CD4-positive, alpha-beta T cell treated with Interleukin-6 at 100 ng/mL for 8 hours (primary cell): ENCODE measurements at places on chromosomes 2 and 18.

GRCh38 chr2:104919127-104919526 lies 65.2 kb downstream of the POU3F3 start:
- no peak for DNase-seq

- no peak for DNase-seq
Measured at GRCh38 chr2:120988051-120988699, 252.5 kb downstream of the GLI2 start.

GRCh38 chr2:12587729-12588522 lies 128.8 kb upstream of the TRIB2 start:
- DNase-seq, result peak; percentile 7

- DNase-seq, result no peak
Measured at GRCh38 chr18:59582395-59582794, 114.8 kb downstream of the CCBE1 start.

GRCh38 chr2:150063432-150063889 lies 424.0 kb downstream of the RND3 start:
- DNase-seq, result no peak

DNA sequence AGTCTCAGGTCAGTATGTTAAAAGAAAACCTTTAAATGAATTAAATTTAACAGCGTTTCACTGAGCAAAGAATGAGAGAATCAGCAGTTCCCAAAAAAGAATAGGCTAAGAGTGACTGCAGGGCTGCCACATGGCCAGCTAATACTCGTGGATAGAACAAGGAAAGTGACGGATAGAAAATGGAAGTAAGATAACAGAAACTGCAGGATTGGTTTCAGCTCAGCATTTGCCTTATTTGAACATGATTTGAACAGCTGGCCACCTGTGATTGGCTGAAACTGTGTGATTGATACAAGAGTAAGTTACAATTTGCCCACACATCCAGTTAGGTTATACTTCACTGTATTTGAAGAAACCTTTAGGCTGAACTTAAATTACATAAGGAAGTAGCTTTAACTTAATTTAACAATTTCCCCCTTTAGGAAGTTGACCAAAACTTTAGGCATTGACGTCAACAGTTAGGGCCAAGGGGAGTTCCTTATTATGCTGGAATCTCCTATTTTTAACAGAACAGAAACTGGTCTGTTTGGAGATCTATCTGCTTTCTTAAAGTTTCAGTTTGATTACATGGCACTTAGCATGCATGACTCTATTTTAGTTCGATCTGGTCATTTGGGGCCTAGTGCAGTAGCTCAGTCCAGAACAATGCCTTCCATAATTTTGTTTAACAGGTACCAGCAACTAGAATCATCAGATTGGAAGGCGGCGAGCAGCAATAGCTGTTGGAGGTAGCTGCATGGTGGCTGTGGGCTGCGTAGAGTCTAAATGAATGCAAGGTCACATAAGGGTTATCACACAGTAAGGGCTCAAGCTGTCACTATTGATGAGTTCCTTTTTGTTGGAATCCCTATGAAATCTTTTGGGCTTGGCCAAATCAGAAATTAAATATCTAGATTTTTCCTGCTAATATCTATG lies 143.4 kb downstream of the TRIM43 start:
- DNase-seq, result no peak

DNA sequence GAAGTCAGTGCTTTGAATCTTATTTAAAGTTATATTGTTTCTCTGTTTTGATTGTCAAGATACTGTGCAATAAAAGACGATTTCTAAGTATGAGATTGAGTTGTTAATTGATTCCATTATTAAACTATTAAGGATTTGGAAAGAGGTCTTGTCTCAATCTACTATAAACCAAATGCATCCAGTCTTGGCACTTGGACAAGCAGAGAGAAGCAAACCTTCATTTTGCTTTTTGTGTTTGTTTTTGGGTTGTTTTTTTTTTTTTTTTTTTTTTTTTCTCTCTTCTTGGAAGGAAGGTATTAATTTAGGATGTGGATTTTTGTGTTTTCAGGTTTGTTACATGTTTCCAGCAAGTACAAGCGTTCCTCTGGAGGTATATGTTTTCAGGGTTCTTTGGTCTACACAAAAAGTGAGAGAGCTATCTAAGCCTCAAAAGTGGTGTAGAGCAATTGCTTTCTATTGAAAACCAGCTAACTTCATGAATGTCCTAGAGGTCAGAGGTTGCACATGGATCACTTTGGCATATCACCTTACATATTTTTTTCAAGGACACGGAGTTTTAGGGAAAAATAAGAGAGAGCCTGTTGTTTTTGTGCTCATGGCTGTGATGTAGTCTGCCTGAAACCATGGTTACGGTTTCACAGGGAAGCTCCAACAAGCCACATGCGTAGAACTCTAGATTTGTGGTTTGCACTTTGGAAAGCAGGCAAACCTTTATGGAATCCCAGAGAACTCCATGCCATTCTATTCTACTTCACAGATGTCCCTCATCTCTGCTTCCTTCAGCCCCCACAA lies 1.8 kb downstream of the PRKCE start:
- no peak for DNase-seq

DNA sequence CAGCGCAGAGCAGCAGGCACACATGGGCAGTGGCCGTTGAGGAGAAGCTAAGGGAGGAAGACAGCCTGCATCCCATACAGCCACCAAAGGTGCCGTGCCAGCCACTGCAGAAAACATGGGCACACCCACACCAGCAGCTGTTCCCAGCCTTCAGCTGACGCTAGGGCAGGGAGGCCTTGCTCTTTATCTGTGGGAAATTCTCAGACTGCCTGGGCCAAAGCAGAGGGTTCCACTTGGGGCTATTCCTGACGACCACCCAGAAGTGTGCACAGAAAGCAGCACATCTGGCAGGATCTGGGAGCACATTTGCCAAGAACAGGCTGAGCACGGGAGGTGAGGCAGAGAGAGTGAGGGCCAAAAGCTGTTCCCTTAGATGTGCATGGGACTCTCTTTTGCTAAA lies 101.3 kb upstream of the SOX11 start:
- DNase-seq, result no peak

GRCh38 chr2:224392545-224392944 lies 9.4 kb downstream of the FAM124B start:
- DNase-seq, result no peak
